Panc1 (cell line): ENCODE measurements at places on chromosomes 12 and 14.

DNA sequence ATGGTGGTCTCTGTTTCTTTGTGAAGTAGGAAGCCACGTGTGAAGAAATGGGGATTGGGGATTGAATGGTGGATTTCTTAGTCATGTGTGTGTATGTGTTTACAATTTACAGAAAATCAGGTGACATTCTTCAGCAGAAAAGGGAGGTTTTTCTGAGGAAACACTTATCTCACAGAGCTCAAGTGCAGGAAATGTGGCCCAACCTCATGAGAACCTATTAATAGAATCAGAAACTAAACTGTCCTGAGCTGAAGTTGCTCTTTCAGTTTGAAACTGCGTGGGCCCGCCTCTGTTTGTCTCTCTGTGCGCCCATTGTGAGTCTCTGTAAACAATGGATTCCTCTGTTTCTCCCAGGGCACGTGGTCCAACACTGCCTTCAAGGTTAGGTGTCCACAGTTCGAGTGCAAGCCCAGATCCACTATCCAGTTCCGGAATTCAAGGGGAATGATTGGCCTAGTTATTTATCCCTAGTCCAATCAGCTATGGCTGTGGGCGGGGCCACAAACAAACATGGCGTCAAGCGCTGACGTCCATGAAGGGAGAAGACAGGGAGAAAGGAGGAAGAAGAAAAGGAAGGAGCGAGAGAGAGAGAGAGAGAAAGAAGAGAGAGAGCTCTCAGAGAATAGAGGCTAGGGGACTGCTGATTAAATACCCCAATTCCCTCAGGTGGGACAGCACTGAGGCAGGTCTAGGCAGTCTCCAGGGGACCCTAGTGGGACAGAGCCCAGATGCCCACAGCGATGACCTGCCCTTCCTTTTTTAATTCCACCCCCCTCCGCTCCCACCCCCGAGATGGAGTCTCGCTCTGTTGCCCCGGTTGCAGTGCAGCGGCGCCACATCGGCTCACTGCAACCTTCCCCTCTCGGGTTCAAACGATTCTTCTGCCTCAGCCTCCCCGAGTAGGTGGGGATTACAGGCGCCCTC lies 31.4 kb upstream of the C12orf76 start:
- DNase-seq = no peak

DNA sequence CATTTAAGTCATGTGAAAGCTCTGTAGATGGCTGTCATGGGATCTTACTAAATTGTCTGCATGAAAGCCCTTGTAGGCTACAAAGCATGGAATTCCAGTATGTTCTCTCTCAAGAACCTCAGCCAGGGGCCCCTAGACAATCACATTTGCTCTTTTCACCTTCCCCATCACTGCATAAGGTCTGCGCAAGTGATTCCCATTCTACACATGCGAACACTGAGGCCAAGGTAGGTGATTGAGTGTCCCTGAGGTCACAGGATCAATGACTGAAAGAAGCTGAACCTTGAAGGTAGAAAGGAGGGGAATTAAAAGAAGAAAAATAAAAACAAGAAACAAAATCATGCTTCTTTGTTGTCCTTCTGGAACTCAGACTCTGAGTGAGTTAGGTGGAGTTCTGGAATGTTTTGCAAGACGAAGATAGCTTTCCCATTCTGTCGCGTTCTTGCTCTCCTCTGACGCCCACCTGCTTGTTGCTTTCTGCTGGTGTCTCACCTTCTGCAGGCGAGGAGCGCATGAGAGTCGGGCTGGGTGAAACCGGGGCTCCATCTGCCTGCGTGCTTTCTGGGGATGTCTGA lies 79.9 kb downstream of the SPRING1 start:
- no peak for DNase-seq

- DNase-seq = no peak
These were observed 31.7 kb upstream of the DYNC1H1 start for GRCh38 chr14:101932673-101933072.

- no peak for DNase-seq
These were observed 12.8 kb downstream of the GSKIP start for GRCh38 chr14:96376093-96376492.

DNA sequence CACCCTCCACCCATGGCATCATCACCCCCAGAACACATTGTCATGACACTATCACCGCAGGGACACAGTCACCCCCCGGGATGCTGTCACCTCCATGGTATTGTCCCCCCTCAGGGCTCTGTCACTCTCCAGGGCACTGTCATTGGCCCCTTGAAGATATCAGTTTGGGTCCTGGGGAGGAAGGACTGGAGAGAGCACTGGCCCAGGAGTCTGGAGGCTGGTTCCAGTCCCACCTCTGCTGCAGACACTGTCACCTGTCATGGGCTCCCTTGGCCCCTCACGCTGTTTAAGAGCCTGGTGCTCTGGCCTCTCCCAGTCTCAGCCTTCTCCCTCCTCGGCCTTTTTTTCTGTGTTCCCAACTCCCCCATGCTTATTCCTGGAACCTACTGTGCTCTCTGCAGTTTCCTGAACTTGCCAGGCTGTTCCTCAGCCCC lies 31.9 kb downstream of the SERPINA3 start:
- no peak for DNase-seq

DNA sequence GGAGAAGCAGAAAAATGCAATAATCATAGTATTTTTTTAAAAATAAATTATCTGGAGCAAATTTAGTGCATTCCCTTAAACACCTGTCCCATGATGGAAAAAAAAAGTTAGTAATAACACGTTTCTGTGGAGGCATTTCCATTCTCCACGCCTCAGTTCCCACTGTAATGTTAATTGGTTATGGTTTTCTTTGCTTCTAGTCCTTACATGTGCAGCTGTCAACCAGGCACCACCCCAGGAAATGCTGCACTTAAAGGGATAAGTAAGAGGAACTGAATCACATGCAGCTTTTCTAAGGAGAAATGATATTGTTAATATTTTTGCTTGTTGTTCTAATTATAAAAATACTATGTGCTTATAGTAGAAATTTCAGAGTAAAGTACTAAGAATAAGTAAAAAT lies 240.3 kb downstream of the ZFP36L1 start:
- no peak for DNase-seq

- DNase-seq = no peak
These were observed 33.5 kb downstream of the ISCA2 start for GRCh38 chr14:74526854-74527585.

DNA sequence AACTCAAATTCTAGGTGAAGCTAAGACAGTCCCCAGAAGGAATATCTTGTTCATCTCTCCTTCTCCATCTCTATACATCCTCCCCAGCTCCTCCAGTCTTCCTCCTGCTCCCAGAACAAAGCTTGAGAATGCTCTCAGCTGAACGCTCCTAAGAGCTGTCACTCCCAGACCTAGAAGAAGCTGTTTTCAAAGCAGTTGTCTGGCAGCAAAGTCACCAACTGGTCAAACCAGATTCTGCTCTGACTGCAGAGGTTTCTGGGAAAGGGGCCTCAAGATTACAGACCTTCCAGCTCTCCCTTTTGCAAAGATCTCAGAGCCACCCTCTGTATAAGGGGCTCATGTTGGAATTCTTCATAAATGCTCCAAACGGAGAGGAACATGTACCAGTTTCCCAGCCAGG lies 9.6 kb upstream of the HSPB8 start:
- DNase-seq = no peak

DNA sequence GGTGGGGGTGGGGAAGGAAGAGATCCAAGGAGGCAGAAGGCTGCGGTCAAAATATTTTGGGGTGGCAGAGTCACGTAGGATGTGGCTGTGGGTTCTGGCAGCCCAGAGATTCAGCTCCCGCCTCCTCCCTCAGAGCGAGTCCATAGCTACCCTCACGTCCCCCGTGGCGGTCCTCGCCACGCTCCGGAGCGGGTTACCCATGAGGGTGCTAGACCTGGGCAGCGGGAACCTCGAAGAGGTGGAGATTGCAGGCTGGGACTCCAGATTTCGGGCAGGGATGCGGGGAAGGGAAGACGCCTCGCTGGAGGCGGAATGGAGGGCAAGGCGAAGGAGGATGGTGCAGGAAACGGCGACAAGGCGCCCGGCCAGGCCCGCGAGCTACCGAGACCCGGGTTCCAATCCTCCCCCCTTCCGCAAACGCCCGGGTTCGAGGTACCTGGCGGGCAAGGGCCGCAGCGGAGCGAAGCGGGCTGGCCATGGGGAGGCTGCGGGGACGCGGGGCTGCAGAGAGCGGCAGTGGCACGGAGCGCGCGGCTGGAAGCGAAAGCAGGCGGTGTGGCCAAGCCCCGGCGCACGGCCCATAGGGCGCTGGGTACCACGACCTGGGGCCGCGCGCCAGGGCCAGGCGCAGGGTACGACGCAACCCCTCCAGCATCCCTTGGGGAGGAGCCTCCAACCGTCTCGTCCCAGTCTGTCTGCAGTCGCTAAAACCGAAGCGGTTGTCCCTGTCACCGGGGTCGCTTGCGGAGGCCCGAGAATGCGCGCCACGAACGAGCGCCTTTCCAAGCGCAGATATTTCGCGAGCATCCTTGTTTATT lies 46.2 kb downstream of the BCAT1 start:
- no peak for DNase-seq

DNA sequence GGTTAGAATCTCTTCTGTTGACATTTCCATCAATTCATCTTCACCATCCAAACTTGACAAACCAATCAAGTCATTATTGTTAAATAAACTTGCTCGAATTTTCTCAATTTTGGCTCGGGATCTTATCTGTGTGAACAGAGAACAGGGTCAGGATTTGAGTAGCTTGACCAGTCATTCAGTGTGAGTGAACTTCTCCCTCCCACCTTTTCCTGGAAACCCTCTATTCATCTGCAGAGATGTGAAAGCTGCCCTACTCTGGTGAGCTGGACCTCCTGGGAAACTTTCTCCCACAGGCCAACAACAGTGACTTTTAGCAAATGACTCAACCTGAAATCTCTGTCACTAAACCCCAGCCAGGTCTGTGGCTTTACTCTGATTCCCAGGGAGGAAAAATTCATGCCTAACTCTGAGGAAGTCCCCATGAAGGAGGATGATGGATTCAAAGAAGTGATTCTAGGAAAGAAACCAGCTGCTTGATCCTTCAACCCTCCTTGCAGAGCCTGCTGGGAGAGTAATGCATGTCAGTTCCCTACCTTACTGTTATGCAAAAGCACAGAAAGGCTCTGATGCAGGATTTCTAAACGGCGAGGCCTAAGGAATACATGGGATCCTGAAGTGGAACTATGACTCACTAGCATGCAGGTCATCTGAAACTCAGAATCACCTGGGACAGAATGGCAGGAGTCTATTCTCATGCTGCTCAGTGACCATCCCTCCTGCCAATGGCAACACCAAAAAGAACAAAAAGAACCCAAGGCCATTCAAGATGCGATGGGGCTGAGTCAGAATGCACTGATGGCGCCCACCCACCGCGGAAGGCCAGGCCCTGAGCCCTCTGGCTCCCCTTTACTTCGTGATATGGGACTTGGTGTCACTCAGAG lies 58.0 kb downstream of the TRAFD1 start:
- no peak for DNase-seq

- no peak for DNase-seq
These were observed 132.6 kb downstream of the RPAP3 start for GRCh38 chr12:47573146-47573659.

DNA sequence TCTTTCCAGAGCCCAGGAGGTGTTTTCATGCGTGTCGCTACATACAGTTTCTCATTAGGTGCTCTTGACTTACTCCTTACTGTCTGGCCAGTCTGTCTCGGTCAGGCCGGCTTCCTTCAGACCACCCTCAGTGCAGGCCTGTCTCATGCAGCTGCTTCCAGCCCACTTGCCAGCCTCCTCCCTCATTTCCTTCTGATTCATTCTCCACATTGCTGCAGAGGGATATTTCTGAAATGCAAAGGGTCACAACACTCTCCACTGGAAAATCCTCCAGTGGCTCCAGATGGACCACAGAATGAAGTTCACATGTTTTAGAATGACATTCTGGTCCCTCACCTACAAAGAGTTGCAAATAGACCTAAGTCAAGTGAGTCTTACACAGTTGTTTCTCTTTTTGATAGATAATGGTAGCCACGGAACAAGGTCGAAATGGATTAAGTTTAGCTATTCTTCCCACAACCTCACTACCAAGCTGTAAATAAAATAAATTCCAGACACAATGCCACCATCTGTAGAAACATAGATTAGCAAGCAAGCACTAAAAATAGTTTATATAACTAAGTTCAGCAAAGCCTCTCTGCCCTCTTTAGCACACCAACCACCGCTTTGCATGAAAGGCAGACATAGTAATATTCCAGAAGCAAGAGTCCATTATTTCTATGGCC lies 146.9 kb downstream of the ESR2 start:
- DNase-seq = no peak

DNA sequence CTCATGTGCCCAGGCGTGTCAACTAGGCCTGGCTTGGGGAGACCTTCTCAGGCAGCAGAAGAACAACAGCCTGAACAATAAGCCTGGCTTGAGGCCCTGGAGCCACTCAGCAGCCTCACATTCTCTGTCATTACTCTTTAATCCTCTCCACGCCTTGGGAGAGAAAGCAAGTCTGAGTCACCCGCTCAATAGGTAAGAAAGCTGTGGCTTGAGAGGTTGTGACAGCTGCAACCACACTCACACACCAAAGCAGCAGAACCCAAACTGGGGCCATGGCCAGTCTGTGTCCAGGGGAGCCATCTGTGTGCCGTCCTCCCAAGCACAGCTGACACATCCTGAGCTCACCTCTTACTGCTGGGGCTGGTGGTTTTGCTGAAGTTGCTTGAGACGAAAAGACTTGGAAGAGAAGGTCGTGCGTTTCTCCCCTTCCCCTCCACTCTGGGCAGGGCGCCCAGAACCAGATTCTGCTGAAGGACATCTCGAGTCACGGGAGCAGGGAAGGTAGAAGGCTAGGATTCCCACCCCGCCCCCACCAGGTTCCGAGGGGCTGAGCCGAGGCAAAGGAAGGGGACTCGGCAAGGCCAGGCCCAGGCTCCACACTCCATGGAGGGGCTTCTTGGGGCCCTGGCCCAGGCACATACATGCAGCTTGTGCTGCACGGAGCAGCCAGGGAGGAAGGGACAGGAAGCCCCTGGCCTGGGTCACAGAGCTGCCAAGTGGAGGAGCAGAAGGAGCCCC lies 5.5 kb downstream of the TMEM63C start:
- no peak for DNase-seq

DNA sequence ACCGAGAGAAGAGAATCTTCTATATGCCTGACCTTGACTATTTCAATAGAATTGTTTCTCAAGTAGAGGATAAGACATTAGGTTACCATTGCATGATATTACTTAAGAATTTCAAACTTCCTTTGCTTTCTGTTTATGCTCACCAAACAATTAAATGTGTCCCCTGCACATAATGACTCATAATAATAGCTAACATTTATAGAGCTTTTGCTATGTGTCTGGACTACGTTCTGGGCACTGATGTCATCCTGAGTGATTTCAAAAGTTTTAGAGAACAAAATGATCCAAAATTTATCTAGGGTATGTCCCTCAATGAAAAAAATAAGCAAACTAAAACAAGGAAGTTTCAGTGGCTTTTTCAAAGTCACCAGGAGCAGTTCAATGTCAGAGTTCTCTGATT lies 38.8 kb downstream of the SLC15A5 start:
- no peak for DNase-seq

- DNase-seq = no peak
These were observed 127.1 kb upstream of the CNTN1 start for GRCh38 chr12:40565029-40565633.

- DNase-seq = no peak
These were observed 64.4 kb downstream of the MVK start for GRCh38 chr12:109637996-109638395.
